NCI-H345 (cell line): ENCODE measurements at places on chromosomes 3 and 15.

- no peak for DNase-seq
Measured at GRCh38 chr3:132857317-132857716, 135.1 kb upstream of the NPHP3 start.

GRCh38 chr15:91624353-91624968 lies 229.0 kb upstream of the SLCO3A1 start:
- no peak for DNase-seq

GRCh38 chr15:96306321-96306720 lies 24.2 kb upstream of the NR2F2 start:
- DNase-seq, result no peak

DNA sequence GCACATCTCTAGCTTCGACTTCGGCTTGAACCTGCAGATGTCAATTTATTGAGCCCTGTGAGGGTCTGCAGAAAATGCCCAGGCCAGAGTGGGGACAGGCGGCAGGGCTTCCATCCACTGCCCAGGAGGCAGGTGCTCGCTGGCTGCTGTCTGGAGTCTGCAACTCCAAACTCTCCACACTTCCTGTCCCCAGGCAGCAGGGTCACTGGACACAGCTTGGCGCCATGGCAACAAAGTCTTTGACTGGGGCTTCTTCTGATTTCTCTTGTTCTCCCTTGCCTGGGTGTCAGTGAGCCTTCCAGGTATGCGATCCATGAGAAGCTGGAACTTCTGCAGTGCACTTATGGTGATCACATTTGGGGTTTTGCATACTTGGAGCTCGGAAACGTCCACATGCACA lies 33.5 kb downstream of the SV2B start:
- no peak for DNase-seq

- no peak for DNase-seq
Measured at GRCh38 chr15:89936051-89936785, 23.5 kb upstream of the ARPIN start.

DNA sequence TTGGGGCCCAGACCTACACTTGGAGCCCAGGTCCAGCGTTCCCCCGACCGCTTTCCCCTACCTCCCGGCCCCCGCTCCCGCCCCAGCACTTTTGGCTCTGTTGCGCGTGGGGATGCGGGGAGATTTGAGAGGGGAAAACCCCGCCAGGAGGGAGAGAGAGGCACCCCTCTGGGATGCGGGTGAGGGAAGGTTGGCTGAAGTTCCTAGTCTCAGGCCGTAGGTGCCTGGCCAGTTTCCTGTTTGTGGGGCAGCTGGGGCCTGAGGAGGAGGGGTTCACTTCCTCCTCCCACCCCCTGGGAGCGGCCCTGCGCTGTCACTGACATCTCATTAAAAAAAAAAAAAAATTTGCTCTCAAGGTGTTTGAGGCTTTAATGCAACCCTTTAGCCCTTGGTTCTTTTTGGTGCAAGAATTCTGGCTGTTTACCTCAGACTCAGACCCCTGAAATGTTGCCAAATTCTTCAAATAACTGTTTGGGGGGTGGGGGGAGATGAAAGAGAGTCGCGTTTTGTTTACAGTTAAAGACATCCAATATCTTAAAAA lies 2.6 kb downstream of the FAM43A start:
- DNase-seq, result no peak

DNA sequence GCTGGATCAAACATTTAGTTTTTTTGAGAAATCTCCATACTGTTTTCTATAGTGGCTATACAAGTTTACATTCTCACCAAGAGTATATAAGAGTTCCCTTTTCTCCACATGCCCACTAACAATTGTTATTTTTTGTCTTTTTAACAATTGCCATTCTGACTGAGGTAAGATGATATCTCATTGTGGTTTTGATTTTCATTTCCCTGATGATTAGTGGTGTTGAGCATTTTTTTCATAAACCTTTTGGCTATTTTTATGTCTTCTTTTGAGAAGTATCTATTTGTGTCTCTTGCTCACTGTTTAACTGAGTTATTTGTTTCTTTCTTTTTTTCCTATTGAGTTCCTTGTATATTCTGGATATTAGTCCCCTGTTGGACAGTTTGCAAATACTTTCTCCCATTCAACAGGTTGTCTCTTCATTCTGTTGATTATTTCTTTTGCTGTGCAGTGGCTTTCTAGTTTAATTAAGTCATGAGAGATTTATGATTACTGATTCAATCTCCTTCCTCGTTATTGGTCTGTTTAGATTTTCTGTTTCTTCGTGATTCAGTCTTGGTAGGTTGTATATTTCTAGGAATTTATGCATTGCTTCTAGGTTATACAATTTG lies 6.7 kb upstream of the RNF13 start:
- DNase-seq, result no peak

- DNase-seq, result no peak
Measured at GRCh38 chr15:77628010-77628409, 4.7 kb downstream of the LINGO1 start.

- no peak for DNase-seq
Measured at GRCh38 chr15:88788036-88788435, 15.2 kb upstream of the ACAN start.

DNA sequence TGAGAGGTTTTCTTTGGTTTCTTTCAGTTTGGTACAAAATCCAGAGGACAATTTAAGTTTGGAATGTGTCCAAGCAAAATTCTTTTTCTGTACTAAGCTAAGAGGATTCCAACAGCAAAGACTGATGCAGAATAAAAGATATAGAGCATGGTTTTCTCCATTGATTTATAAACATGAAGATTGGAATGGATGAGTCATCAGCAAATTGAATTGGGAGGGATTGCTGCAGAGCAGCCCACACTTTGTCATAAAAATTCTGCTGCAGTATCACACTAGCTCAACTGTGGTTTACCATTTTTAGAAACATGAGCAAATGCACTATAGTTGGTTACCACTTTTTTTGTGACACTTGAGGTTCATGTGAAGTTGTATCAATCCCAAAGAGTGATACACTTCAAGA lies 16.1 kb upstream of the LARP6 start:
- no peak for DNase-seq

- no peak for DNase-seq
Measured at GRCh38 chr3:73046195-73046594, 15.3 kb upstream of the EBLN2 start.

- DNase-seq, result no peak
Measured at GRCh38 chr3:151165226-151165625, 37.8 kb downstream of the GPR171 start.

GRCh38 chr3:30548600-30548999 lies 57.8 kb upstream of the TGFBR2 start:
- DNase-seq, result no peak

GRCh38 chr15:80992441-80992840 lies 2.8 kb upstream of the MESD start:
- DNase-seq, result no peak

DNA sequence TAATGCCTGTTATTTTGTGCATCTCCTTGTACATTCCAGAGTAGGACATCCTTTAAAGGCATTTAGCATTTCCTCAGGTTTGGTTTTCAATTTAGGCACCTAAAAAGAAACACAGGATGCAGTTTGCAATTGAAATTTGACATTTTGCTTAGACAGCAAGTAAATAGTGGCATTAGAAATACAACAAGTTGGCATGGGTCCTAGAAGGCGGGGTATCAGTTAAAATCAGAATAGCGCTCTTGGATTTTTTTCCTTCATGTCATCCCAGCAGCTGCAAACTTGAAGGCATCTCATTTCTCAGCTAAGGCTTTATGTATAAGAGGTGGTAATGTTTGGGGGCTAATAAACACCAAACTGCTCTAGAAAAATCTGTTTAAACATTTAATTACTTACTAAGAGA lies 47.5 kb upstream of the SKOR1 start:
- no peak for DNase-seq

GRCh38 chr15:52076889-52077781 lies 35.4 kb downstream of the BCL2L10 start:
- DNase-seq, result no peak

DNA sequence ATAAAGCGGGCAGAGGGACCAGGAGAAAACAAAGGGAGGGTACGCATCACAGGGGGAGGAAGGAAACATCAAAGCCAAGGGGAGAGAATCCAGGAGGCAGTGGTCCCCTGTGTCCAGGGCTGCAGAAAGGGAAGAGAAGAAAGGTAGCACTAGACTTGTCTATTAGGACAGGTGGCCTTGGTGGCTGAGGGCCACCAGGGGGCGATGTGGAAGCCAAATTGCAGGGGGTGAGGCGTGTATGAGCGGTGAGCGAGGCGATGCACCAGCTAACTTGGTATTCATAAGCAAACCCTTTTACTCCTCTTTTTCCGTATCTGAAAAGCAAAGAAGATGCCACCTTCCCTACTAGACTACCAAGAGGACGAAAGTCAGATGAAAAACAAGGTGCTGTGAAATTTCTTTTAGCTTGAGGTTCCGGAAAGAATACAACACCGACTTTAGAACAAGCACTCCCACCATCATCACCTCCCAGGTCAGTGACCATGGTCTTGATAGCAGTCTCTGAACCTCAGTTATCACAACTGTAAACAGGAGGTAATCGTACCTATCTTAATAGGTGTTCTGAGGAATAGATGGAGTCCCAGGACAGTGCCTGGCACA lies 654.4 kb upstream of the ADAMTS9 start:
- DNase-seq, result no peak

GRCh38 chr3:120092474-120092873 lies 1.8 kb downstream of the GSK3B start:
- DNase-seq, result no peak

GRCh38 chr15:60043744-60044435 lies 39.8 kb downstream of the FOXB1 start:
- no peak for DNase-seq

DNA sequence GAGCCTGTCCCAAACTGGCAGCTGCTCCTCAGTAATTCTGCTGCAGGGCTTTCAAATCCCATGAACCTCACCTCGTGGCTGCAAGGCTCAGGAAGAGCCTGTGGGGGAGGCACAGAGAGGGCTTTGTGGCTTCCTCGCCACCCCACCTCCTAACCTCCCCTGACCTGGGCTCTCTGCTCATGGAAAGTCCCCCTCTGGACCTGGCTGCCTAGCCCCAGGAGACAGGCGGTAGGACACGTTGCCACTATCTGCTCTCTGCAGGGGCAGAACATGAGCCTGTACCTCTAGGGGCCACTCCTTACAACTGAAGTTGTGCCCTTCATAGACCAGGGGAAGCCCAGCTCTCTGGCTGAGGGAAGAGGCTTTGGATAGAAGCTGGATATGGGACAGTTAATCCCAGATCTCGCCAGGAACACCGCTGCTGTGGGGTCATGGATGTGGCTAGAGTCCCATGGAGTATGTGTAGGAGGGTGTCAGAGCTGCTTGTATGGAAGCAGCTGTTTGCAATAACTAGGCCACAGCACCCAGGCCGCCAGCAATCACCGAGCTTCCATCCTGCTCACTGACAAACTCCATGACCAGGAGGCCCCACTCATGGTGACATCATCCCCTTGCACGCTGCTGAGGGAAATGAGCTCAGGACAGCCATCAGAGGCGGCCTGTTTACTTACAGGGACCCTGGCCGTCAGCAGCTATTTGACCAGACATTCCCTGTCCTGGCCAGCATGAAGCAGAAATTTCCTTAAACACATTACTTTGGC lies 34.0 kb upstream of the CILP start:
- DNase-seq, result no peak

DNA sequence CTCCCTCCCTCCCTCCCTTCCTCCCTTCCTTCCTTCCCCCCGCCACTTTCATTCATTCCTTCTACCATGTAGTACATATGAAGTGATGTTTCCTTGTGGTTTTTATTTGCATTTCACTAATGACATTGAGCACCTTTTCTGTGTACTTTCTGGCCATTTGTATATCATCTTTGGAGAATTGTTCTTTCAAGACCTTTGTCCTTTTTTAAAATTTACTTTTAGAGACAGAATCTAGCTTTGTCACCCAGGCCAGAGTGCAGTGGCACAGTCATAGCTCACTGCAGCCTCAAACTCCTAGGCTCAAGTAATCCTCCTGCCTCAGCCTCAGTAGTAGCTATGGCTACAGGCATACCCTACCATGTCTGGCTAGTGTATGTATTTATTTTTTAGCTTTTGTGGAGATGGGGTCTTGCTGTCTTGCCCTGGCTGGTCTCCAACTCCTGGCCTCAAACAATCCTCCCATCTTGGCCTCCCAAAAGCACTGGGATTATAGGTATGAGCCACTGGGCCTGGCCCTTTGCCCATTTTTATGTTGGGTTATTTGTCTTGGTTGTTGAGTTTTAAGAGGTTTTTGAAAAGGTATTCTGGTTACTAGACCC lies 42.0 kb upstream of the CTDSPL2 start:
- DNase-seq, result no peak

GRCh38 chr3:113910966-113911365 lies 36.8 kb upstream of the ZDHHC23 start:
- DNase-seq, result no peak

DNA sequence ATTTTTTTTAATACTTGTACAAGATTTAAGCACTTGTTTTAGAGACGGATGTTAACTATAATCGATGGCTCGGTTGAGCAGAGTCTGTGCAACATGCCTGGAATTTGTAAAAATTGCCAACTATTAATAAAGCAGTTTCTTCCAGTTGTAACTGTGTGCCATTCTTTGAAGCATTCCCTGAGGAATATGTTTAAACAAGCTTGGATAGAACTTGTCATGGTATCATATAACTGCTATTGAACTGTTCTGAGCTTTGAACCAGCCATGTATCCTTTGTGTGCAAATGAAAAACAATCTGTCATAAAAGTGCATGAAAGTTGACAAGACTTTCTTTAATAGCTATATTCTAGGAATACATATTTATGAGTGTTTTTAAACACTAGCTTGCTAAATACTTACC lies 45.8 kb upstream of the UBE2E2 start:
- no peak for DNase-seq

GRCh38 chr3:177495566-177495965 lies 298.3 kb upstream of the TBL1XR1 start:
- no peak for DNase-seq

GRCh38 chr3:165254812-165255211 lies 58.6 kb upstream of the SLITRK3 start:
- peak; percentile 33 for DNase-seq

- DNase-seq, result no peak
Measured at GRCh38 chr3:58293516-58293915, 12.5 kb upstream of the RPP14 start.

DNA sequence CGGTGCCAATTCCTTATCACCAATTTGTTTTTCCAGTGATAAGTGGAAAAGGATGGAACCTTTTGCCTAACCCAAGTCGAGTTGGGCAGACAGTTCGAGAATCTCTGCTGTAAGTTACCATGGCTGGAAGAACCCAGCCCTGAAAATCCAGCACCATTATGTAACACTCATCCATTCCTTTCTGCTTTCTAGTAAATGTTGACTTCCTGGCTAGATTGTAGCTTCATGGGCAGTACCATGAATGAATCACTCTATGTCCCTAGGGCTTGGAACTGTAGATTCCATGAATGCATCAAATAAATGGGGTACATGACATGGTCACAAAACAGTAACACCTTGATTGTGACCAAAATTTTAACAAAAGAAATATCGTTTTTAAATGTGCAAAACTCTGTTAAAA lies 14.0 kb downstream of the CHCHD4 start:
- DNase-seq, result no peak

DNA sequence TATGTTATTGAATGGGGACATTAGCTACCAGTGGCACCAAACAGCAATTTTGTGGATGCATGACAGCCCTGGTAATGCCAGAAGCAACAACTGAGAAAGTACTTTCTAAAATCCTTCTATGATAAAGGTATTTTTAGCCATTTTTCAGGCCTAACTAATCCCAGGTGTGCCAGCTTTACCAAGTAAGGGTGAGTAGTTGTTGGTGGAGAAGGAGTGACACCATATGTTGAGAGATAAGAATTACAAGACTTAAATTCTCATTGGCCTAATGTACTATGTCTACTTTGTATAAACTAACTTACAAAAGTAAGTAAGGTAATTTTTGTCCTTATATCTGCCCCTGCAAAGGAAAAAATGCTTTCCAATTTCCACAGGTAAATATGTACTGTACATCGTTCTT lies 4.1 kb upstream of the COX17 start:
- DNase-seq, result no peak

- DNase-seq, result no peak
Measured at GRCh38 chr15:93312891-93313486, 224.0 kb upstream of the RGMA start.
